ENCODE measurements at places on chromosomes 3 and 15.

- no peak for DNase-seq
Observed at GRCh38 chr3:119304201-119304713, 10.1 kb downstream of the ARHGAP31 start.

- peak; percentile 8 for DNase-seq
Observed at GRCh38 chr3:126320517-126321293, 36.5 kb downstream of the KLF15 start.

- DNase-seq: no peak
Observed at GRCh38 chr3:136464502-136464901, 214.4 kb downstream of the PCCB start.

DNA sequence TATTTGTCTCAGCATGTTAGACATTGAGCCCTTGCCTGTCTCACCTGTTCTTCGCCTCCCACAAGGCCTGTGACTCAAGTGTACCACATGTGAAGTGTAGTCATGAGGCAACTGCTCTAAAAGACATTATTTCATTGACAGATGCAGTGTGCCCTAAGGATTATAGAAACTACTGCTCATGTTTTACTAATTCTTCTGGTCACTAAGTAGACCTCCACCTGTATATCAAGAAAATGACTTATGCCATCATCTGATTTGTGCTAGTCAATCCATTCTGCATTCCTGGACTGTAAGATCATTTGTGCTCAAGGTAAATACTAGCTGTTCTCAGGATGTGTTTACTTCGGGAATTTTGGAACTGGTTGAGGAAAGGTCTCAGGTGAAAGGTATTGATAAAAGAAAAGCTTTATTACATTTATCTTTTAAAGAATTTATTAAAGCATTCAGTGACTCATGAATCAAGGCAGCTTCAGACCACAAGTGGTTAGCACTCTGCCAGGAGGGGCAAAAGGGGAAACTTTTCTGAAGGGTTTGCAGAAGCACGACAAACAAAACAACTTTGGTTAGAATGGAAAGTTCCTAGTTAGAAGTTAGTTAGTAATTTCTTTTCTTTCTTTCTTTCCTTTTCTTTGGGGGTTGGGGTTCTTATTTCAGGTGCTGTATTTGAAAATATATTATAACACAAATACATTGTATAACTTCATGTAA, 465.3 kb upstream of the CBLB start:
- DNase-seq: no peak

DNA sequence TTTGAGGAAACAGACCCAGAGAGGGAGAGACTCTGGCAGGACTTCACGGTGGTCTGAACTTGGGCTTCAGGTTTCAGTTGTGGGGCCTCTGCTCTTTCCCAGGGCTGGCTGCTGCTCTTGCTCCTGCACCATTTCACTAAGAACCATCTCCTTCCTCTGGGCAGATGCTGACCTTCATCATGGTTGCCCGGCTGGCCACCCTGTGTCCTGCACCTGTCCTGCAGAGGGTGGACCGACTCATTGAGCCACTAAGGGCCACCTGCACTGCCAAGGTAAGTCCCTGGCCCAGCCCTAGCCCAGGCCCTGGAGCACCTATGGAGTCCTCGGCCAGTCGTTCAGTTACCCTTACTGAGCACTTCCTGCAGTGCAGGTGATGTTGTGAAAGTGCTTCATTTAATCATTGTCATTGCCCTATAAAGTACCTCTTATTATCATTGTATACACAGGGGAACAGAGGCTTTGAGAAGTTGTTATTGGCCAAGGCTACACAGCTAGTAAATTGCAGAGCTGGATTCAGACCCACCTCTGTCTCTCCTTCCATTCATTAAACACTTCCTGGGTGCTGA, 10.0 kb downstream of the RPL32 start:
- no peak for DNase-seq

GRCh38 chr3:195763843-195764825, 43.4 kb downstream of the MUC20 start:
- DNase-seq: no peak

DNA sequence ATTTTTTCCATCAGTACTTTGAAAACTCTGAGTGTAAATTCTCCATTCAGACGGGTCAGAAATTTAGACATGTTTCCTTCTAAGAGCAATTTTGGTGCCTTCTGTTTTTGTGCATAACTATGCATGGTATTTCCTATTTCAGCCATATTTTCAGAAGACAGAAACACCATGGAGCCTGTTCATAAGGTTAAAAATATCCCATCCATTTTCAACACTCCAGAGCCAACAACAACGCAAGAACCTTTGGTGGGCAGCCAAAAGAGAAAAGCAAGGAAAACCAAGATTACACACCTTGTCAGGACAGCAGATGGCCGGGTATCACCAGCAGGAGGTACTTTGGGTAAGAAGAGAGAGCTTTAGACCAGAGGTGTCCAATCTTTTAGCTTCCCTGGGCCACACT, 275.6 kb downstream of the BBX start:
- no peak for DNase-seq

DNA sequence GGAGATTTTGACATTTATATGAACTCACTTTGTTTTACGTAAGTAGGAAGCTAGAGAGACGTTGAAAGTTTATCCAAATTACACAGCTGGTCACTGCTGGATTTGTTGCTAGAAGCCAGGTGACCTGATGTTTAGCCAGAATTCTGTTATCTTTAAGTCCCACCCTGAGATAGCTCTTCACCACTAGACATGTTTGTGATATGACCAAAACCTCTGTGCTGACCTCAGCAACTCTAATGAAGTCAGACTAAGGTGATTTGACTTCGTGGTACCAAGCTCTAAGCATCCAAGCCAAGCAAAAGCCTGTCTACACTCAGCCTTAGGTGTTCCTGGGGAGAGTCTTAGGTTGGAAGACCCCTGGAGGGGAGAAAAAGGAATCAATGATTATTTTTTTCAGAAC, 102.4 kb downstream of the ARRDC4 start:
- DNase-seq: no peak

DNA sequence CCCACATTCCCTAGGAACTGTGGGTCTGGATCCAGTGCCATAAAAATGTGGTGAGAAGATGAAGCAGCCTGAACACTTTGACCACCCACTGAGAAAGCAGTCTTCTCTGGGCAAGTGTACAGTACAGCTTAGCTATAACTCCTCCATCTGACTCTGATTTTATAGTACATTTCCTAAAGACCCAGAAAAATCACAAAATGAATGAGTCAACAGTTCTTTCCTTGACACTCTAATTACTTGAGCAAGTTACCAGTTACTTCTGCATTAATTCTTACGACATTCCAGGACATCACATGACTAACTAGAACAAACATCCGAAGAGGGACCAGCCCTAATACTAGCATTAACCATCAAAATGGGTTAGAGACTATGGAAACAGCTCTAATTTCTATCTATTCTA, 148.1 kb upstream of the PEX5L start:
- no peak for DNase-seq

GRCh38 chr15:84604826-84605553, 4.2 kb downstream of the ZSCAN2 start:
- DNase-seq: no peak

DNA sequence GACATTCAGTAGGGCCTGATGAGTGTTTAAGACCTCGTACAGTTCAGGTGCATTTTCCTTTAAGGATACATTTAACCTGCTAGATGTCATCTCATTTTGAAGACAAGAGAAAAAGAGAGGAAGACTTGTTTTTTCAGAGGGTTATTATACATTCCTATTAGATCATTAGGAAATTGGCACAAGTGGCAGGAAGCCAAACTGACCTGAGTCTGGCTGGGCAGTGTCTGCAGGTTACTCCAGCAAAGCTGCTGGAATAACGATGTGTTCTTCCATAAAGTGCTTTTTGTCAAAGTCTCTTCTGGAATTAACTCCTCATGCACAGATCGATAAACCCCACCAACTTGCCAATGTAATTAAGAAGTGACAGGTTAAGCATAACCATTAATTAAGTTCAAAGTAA, 396.4 kb upstream of the TPRG1 start:
- DNase-seq: no peak

DNA sequence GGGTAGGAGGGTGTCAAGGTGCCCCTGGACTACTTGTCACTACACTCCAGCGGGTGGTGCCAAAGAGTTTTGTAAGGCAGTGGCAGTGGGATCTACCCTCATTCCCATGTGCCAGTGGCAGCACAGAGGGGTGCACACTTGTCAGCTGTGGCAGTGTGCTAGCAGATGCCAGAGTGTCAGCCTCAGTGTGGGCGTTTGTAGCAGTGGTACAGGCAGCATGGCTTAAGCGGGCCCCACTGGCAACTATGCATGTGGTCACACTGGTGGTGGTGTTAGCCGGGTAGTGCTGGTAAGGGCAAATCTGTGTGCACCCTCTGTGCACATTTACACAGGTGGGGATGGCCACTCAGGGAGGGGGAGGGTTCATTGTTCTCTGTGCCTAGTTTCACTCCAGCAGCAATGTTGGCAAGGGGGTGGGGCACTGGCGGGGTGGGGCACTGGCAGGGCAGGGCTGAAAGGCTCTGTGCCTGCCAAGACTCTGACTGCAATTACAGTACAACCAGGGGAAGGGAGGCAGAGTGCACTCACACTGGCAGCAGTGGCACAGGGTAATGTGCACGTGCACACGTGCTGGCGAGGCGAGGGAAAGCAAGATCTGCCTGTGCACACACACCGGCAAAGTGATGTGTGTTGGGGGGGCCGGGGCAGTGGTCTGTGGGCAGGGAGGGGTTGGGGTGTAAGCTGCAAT, 31.8 kb downstream of the MYO9A start:
- no peak for DNase-seq

GRCh38 chr3:50890688-50891344, 216.1 kb downstream of the DOCK3 start:
- DNase-seq: no peak

GRCh38 chr3:15964605-15965442, 167.0 kb upstream of the ANKRD28 start:
- DNase-seq: no peak

DNA sequence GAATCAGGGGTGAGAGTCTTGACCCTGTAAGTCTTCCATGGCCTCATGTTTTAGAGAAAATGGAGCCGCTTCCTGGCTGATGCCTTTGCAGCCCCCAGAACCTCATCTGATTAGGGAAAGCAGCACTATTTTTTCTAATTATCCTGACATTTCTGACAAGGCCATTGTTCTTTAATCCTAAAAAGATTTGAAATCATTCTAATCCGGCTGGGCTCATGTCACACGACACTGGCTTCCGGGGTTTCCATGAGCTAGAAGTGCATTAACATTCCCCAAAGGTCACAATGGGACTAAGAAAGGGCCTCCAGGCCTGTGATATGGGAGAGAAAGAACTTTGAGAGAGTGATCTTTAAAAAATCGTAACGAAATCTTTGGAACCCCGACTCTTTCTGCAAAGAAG, 33.1 kb downstream of the RBP2 start:
- no peak for DNase-seq

- DNase-seq: no peak
Observed at GRCh38 chr3:32643354-32643753, 41.6 kb upstream of the CNOT10 start.

- DNase-seq: no peak
Observed at GRCh38 chr3:66762916-66763693, 235.0 kb upstream of the KBTBD8 start.

DNA sequence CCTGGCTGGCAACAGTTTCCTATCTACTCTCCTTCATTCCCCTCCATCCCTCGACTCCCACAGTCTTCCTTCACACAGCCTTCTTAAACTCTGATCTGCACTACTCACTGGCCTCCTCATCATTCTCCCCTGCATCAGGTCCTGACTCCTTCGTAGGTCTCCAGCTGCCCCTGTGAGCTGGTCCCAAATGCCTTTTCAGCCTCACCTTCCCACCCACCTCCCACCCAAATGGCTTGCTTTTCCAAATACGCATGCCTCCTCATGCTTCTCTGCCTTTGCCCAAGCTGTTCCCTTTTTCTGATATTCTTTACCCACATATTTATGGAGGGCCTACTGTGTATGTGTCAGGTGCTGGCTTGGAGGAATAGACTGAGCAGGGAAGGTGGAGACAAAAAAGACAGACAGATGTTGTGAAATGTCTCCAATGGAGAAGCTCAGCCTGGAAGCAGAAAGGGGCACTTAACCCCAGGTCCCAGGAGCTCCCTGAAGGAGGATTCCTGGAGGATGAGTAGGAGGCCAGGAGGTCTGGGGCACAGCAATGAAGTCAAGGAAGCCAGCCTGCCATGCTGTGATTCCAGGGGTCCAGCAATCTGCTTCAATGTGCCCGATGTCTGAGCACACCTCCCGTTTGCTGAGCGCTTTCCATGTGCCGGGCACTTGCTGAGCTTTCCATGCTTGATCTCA, 252.2 kb downstream of the SHQ1 start:
- no peak for DNase-seq

DNA sequence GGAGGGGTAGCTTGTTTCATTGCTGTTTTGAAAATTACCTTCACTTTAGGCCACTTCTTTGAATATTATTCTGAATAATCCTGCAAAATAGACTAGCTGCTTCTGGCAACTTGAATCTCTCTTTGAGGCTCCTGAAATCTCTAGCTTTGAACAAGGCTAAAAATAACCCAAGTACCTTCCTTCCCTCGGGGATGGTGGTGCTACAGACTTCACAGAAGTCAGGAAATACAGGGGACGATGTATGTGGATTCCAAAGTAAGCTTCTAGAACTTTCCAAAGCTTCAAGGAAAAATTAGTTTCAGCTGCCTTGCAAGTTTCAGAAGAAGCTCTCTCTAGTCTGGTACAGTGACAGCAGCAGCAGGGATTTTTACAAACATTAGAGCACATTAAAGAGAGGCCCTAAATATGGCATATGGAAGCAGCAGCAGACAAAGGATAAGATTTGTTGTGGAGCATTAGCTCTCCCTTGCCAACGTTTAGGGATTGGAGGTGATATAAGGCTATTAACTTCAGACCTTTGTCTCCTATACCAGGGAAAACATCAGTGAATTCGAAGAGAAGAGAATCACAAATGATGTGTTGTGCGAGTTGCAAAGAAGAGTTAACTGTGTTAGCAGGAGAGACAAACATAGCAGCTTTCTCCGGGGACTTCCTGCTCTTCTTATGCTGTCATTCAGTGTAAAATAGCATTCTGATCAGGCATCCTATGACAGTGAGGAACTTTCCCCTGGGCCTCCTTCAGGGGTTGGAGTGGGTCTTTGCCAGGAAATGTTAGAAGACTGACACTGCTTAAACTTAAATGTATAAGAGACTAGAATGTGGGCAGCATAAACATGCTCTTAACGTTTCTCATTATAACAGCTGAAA, 783.0 kb upstream of the ARPP21 start:
- DNase-seq: no peak

- DNase-seq: no peak
Observed at GRCh38 chr3:133662278-133662651, 524 bp upstream of the TOPBP1 start.

GRCh38 chr15:69375151-69375790, 38.9 kb upstream of the KIF23 start:
- no peak for DNase-seq

GRCh38 chr3:32511005-32511404, 8.4 kb upstream of the CMTM6 start:
- DNase-seq: no peak

- no peak for DNase-seq
Observed at GRCh38 chr3:190618330-190619030, 104.6 kb downstream of the IL1RAP start.

All from activated naive CD8-positive, alpha-beta T cell treated with anti-CD3 and anti-CD28 coated beads, Interleukin-2, amount 10 ng/mL, durations not matched to agents 7 days and 5 days (primary cell).